ENCODE measurements at places on chromosomes 16 and 17.

GRCh38 chr16:4511441-4512082, 27.0 kb downstream of the CDIP1 start:
- DNase-seq, result no peak

- DNase-seq, result peak; percentile 41
Measured at GRCh38 chr17:83179811-83180210, 100.4 kb downstream of the METRNL start.

DNA sequence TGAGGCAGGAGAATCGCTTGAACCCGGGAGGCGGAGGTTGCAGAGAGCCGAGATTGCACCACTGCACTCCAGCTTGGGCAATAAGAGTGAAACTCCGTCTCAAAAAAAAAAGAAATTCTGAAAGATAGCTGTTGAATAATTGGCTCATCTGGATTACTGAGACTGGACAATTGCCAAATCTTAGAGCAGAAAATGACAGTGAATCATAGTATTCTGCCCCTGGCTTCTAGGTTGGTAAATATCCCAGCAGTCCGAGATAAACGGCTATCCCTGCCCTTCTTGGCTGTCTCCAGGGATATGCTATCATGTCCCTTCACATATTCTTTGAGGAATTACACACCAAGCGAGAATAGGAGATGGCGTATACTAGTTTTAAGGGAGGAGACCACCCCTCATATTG, 35.5 kb upstream of the METTL16 start:
- no peak for DNase-seq

- DNase-seq, result no peak
Measured at GRCh38 chr16:50719401-50720337, 22.2 kb upstream of the CYLD start.

DNA sequence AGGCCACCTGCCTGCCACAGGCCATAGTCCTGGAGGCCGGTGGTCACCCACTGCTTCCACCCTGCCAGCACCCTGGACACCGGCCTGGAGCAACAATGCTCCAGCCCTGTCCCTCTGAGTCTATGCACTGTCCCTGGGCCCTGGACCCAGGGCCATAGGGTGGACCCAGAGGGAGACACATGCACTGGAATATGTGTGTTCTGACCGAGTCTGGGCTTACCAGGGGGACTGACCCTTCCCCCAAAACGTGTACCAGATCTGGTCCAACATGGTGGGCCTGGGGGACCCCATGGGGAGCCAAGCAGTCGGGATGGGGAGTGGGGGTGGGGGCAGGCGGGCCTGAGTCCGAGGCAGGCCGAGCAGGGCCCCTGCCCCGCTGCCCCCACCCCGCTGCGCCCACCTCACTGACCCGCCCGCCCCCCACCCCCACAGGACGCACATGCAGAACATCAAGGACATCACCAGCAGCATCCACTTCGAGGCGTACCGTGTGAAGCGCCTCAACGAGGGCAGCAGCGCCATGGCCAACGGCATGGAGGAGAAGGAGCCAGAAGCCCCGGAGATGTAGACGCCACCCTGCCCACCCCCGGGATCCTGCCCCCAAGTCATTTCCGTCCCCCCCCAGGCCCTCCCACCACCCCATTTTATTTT, 357.4 kb downstream of the SEC14L1 start:
- peak; percentile 55 for DNase-seq

GRCh38 chr16:3481696-3482658, 13.3 kb downstream of the C16orf90 start:
- DNase-seq, result no peak

DNA sequence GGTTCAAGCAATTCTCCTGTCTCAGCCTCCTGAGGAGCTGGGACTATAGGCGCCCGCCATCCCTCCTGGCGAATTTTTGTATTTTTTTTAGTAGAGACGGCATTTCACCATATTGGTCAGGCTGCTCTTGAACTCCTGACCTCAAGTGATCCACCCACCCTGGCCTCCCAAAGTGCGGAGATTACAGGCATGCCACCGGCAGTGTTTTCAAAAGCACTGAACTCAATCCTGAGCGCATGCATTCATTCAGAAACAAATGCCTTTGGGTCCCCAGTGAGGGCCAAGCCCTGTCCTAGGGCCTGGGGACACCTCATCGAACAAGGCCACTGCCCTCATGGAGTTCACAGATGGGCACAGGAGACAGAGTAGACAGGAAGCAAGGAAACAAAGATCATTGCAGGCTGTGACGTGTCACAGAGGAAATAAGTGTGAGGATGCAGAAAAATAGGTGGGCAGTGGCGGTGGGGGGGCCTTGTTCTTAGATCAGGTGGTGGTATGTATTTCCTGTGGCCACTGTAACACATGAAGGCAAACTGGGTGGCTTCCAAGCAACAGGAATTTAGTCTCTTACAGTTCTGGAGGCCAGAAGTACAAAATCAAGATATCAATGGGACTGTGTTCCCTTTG, 12.5 kb downstream of the TMEM114 start:
- DNase-seq, result no peak

DNA sequence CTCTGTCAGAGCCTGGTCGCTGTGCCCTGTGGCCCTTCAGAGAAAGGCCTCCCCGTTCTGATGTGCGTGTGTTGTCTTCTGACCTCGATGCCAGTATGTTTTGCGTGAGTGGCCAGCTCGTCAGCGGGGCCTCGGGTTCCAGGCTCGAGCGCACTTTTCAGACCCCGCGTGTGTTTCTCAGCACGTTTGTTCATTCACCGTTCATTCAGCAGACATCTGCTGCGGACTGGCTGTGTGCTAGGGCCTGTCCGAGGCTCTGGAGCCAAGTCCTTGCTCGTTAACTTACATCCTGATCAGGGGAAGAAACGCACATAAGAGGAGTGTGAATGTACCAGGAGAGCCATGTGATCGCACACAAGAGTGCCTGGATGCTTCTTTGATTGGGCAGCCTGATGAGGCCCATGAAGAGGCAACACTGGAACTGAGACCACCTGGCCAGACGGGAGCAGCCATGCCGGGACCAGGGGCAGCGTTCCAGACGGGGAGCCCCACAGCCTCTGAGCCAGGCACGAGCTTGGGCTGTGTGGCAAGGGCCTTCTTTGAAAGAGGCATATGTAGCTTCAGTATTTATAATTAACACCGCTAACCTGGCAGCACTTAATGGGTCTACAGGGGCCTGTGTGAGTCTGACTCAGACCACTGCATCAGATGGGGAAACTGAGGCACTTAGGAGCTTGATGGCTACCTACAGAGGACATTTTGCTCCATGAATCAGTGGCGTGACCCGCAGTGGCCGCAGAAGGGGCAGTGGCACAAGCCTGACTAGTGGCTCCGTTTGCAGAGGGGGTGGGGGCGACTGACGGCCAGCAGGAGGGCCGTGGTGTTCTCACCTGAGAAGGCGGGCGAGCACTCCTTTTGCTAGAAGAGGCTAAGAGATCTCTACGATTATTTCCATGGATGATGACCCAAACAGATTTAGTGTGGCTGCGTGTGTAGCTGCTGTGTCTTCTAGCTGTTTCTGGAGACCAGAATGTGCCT, 187.9 kb upstream of the CHMP6 start:
- DNase-seq, result no peak

- DNase-seq, result no peak
Measured at GRCh38 chr17:31200287-31200686, 96.8 kb downstream of the OMG start.

DNA sequence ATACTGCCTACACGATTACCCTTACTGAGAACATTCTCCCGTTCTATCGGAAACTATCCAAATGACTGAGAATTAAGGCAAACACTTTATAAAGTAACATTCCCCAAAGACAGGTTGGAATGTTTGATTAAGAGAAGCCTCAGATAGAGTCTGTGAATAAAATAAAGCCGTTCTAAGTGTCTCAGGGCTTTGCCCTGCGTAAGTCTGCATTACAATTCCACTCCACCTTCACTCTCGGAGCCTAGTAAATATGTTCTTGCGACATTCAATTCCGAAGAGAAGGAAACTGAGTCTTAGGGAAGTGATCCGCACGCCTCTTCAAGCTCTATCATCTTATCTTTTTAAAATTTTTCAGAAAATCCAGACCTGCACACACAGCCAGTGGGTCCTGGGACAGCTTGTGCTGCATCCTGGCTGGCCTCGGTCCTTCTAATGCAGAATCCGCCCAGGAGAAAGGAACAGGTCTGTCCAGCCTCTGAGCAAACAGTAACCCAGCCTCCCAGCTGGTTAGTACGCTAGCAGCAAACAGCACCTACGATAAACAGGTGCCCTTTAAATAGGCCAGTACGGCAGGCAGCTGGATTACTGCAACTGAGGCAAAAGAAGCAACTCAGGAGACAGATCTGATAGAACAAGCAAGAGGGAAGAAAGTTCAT, 254.1 kb upstream of the IRX3 start:
- no peak for DNase-seq

- peak; percentile 78 for DNase-seq
Measured at GRCh38 chr17:75876938-75877751, 1.2 kb downstream of the TRIM47 start.

DNA sequence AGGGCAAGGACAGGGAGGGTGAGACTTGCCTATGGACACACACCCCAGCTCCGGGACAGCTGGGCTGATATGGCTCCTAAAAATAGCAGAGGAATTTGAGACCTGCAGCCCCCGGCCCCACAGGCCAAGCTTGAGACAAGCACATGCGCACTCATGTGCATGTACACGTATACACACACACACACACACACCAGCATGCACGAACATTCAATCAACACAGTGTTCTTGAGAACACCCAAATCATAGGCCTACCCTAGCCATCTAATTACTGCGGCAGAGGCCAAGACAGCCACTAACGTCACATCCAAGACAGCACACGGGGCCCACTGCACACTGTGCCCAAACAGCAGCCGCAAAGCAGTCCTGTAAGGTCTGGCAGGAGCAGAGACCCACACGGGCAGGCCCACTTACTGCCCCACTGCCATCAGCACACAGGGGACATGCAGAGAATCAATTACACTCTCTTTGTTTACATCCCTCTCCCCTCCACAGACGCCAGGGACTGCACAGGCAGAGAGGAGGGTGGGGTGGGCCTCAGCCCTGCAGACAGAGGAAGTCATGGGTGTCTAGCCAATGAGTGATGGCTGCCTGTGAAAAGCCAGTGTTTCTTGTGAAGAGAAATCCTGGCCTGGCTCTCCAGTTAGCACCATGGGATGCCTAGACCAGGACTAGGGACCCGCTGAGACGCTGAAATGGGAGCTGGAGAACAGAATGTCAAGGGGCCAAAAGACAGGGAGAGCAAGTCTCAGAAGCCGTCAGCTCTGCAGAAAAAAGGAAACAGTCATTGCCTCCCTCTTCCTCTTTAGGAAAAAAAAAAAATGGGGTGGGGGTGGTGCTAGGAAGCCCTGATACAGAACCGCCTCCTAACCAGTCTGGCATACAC, 39.3 kb downstream of the MYO18A start:
- peak; percentile 81 for DNase-seq

DNA sequence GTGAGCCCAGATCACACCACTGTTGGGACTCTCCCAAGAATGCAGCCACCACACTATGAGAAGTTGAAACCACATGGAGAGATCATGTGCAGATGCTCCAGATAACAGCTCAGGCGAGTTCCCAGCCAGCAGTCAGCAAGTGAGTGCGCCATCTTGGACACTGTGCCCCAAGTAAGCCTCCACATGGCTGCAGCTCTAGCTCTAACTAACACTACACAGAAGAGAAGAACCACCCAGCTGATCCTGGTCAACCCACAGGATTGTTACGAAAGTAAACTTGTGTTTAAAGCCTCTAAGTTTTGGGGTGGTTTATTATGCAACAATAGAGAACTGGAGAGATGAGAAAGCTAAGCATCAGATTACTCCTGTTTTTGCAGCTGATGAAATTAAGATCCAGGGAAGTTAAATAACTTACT, 25.8 kb downstream of the SLC38A7 start:
- DNase-seq, result no peak

DNA sequence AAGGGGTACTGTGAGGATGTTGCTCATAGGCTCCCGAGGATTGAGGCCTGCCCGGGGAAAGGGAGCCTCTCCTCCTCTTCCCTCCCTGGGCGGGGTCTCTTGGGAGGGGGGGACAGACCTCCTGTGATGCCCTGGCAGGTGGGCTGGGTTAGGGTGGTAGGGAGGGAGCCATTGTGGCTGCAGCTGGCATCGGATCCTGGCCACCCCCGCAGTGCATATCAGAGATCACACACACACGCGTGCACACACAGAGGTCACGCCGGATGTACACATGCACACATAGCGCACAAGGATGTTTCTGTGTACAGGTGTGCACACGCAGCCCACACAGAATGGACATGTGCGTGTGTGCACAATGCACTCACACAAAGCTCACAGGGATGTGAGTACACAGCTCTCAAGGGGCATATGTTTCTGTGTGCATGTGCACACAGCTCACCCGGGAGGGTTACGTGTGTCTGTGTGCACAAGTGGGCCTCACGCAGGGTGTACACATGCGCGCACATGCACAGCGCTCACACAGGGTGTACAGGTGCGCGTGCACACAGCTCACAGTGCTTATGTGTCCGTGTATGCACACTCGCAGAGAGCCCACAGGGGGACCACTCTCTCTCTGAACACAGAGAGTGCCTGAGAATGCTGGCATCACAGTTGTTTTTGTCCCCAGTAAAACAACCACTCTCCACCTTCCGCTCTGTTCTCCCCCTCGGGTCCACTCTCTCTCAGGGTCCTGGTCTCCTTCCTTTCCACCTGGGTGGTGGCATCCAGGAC, 2.4 kb downstream of the GJD3 start:
- DNase-seq, result no peak

GRCh38 chr17:35460354-35460851, 11.8 kb upstream of the SLFN13 start:
- DNase-seq, result peak; percentile 83

DNA sequence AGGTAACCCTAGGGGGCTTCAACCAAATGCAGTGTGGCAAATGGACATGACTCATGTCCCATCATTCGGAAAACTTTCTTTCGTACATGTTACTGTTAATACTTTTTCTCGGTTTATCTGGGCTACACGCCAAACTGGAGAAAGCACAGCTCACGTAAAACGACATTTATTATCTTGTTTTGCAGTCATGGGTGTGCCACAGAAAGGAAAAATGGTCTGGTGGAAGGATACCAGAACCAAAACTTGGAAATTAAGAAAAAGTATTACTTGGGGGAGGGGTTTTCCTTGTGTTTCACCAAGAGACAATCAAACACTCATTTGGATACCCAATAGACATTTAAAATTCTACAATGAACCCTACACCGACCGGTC, 23.6 kb downstream of the ALOX15B start:
- no peak for DNase-seq

DNA sequence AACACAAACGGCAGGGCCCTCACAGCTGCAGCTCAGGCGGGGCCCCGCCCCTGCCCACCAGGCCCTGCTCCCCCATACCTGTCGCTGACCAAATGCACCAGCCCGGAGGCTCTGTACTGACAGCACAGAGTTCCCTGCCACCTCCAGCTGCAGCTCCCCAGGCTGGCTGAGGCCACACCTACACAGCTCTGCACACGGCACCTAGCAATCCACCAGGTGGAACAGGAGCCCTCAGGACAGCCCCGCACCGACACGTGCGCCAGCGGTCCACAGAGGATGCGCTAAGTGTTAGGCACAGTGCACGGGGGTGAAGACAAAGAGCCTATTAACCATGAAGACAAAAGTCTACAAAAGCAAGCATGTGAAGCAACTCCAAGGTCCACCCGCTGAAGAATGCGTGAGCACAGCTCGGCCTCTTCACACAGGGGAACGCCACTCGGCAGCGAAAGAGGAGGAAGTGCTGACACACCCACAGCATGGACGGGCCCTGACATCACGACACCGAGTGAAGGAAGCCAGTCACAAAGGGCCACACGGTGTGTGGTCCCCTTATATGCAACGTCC, 5.4 kb downstream of the ZCCHC14 start:
- peak; percentile 74 for DNase-seq

GRCh38 chr16:2751577-2752034, 832 bp upstream of the SRRM2 start:
- DNase-seq, result no peak

GRCh38 chr16:50275428-50276325, 9.3 kb downstream of the ADCY7 start:
- DNase-seq, result no peak

GRCh38 chr17:79500745-79501618, 109.9 kb downstream of the RBFOX3 start:
- DNase-seq, result no peak

Data from activated effector memory CD4-positive, alpha-beta T cell treated with anti-CD3 and anti-CD28 coated beads, Interleukin-2, amount 50 U/mL, for 16 hours (primary cell).